ENCODE measurements at places on chromosomes 7 and 10.

DNA sequence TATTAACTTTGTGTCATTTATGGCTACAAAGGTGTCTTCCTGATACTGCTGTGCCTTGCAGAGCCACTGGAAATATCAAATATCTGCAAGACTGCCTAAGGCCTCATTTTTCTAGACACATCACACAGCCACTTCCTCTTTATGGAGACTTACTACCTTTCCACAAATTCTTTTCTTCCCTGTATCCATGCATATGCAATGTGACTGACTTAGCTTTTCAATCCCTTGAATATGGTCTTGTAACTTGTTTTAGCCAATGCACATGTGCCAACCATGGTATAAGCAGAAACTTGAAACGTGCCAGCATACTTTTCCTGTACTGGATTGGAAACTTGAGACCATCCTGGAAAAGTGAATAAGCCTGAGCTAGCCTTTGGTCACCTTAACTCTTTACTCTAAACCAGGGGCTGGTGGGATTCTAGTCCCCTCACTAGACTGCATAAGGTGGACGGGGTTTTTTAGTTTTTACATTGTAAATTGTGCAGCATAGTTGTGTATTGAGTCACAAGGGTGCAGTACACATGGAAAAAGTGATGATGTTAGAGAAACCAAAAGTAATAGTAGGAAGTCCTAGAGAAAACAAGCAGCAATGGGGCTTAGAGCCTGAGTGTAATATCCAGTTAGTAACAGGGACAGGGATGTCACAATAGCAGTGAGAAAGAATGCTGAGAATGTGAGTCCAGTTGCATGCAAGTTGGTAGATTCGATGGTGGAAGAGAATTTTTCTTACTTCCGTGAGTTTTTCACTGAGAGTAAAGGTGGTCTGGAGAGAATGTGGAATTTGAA lies 879.5 kb downstream of the SORCS1 start:
- DNase-seq = no peak

GRCh38 chr7:15782656-15783055 lies 96.2 kb upstream of the MEOX2 start:
- DNase-seq = no peak

GRCh38 chr7:123863461-123863860 lies 18.5 kb downstream of the HYAL4 start:
- DNase-seq = no peak

- no peak for DNase-seq
These were observed 60.9 kb upstream of the NKX6-2 start for GRCh38 chr10:132846631-132847415.

Measured in T-helper 2 cell treated with Interferon-gamma antibody and Interleukin-4, amounts not matched to agents 5 μg/mL and 100 μg/mL, for 36 hours (primary cell).